Amygdala (tissue), 56 donors: ENCODE measurements at places on chromosomes 1 and 21.

DNA sequence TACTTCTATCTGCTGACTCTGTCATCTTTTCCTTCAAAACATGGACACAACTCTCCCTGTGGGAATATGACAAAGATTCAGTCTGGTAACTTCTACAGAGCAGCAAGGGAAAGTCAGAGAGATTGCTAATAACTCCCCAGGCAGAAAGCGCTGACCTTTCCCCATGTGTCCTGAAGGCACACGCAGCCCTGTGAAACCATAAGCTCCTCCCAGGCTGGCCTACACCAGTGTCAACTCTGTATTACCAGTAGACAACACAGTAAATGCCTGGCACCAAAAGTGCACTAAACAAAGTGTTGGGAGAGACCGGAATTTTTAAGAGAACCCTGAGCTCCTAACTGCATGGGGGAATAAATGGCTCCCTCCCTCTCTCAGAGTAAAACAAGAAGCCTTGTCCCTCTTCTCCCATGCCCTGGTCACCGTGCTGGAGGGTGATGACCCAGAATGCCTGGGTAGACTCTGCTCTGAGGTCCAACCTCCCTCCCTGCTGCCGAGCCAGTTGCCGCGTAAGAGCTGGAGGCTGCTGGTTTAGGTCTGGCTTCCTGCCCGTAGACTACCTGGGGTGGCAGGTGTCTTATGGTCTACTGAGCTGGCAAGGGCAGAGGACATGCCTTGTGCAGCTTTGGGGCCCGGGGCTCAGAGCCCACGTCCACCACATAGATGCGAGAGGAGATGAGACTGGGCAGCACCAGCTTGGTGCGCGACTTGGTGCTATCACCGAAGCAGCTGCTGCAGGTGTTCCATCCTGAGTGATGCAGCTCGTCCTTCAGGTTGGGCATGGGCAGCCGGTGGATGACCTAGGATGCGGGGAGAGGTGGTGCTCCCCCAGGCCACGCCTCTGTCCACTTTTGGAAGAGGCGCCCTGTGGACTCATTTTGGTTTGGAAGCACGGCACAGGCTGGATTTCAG is 3.9 kb downstream of the SELENBP1 start:
- no peak for DNase-seq

GRCh38 chr1:209267968-209268367 is 315.5 kb upstream of the CAMK1G start:
- DNase-seq: no peak

DNA sequence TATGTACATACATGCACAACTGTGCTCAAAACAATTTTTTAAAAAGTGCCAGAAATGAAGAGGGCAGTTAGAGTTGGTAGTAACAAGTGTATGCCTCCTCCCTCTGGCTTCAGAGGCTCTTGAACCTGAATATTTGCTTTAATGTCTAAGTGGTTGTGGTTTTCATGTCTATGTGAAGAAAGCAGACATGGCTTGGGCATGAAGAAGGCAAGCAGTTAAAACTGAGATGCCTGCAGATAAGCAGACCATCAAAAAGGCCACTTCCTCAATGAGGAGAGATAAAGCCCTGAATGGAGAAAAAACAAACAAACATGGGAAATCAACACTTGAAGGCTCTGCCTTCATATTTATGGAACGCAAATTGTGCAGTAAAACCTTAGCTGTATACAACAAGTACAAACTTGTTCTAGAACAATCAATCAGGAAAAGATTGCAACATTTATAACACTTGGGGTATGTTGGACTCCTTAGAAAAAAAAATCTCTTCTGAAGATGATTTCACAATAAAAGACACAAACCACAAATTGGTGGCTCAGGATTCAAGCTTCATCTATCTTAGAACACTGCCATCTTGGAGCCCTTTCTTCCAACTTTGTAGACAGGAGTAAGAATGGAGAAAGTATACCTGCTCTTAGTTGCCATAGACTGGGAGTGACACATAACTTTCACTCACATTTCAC is 52.7 kb upstream of the PLA2G4A start:
- DNase-seq: no peak

- DNase-seq: no peak
Measured at GRCh38 chr1:23701310-23701709, 9.7 kb downstream of the RPL11 start.

DNA sequence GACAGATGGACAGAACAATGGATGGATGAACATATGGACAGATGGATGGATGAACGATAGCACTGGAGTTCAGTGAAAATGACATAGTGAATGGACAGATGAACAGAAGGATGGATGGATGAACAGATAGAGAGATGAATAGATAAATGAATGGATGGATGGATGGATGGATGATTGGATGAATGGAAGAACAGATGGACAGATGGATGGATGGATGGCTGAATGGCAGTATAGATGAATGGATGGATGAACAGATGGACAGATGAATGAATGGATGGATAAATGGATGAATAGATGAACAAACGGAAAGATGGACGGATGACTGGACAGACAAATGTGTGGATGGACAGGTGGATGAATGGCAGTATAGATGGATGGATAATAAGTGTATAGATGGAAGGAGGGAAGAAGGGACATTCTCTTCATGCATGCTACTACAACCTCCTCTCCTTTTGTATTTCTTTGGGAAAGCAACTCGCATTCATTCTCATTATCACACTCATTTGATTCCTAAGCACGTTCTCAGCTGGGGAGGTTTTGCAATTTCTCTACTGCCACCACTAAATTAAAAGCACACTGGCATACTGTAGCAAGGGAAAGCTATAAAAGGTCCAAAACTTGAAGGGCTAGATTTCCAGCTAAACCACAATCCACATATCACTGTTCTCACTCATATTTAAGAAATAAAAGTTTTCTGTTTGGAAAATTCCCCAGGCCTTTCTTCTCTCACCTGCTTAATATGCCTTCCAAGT is 34.1 kb downstream of the SUSD4 start:
- DNase-seq: no peak

- no peak for DNase-seq
Measured at GRCh38 chr1:32126770-32127169, 18.9 kb downstream of the KPNA6 start.
